Hepatocyte (in vitro differentiated cells): ENCODE measurements at places on chromosomes 5 and 9. TPM values are rescaled to one million over a fixed set of nuclear protein-coding genes. Genes with fewer than 3 reads are reported as not detected.

Gene SCGB3A1
- not detected in 2 replicates for total RNA-seq

Gene PCDHA12
- 18.7 TPM in 2 replicates for total RNA-seq

Gene C7
- total RNA-seq = 10.3 and 43.5 TPM in 2 replicates

Gene PCDHGB7
- 6.9 and 8.8 TPM in 2 replicates for total RNA-seq

Gene SLC36A3
- not detected in 2 replicates for total RNA-seq

Gene PPIC
- total RNA-seq = 80.4 and 91.0 TPM in 2 replicates

Gene PLK2
- total RNA-seq = 183 and 186 TPM in 2 replicates

Gene ZNF366
- 0.20 and 2.5 TPM in 2 replicates for total RNA-seq

- H3K27ac ChIP-seq = no peak overlapping the region
- no peak for DNase-seq
- no peaks in the 10 kb centered on the region for H3K36me3 ChIP-seq
- no peak overlapping the region for H3K4me3 ChIP-seq
- H3K4me1 ChIP-seq = peaks cover 9% of the 10 kb centered on the region
Measured at GRCh38 chr9:94625835-94626234, 13.5 kb downstream of the FBP1 start.

- DNase-seq = peak; percentile 66
- no peaks in the 10 kb centered on the region for H3K4me1 ChIP-seq
- no peaks in the 10 kb centered on the region for H3K36me3 ChIP-seq
Measured at GRCh38 chr5:152246401-152246800, 158.7 kb downstream of the NMUR2 start.

GRCh38 chr9:95506428-95506677 lies 10.4 kb downstream of the PTCH1 start:
- peak overlapping the region; percentile 98 for H3K4me3 ChIP-seq
- H3K27me3 ChIP-seq = no peaks in the 10 kb centered on the region
- peak overlapping the region; percentile 99 for H3K27ac ChIP-seq
- H3K4me1 ChIP-seq = peaks cover 13% of the 10 kb centered on the region
- H3K36me3 ChIP-seq = no peaks in the 10 kb centered on the region

GRCh38 chr9:649128-650074 lies 192.1 kb upstream of the DMRT1 start:
- no peak for DNase-seq
- no peak overlapping the region for H3K4me3 ChIP-seq
- H3K27me3 ChIP-seq = no peaks in the 10 kb centered on the region
- no peak overlapping the region for H3K27ac ChIP-seq
- no peaks in the 10 kb centered on the region for H3K4me1 ChIP-seq
- H3K36me3 ChIP-seq = no peaks in the 10 kb centered on the region

GRCh38 chr5:118968406-118968911 lies 19.9 kb downstream of the DTWD2 start:
- H3K27ac ChIP-seq = no peak overlapping the region
- no peaks in the 10 kb centered on the region for H3K27me3 ChIP-seq
- H3K36me3 ChIP-seq = no peaks in the 10 kb centered on the region
- H3K4me1 ChIP-seq = no peaks in the 10 kb centered on the region
- H3K4me3 ChIP-seq = no peak overlapping the region

DNA sequence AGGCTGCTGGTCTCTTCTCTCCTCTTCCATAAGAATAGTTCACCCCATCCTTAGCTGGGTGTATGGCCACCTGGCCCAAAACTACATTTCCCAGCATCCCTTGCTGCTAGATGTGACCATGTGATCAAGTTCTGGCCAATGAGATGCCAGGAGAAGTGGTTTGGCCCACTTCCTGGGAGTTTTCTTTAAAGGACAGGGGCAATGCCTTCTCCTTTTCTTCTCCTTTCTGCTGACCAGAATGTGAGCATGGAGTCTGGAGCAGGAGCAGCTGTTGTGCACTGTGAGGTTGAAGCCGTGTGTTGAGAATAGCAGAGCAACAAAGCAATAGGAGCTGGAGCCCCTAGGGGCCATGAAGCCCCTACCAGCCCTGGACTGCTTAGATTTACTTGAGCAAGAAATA lies 36.8 kb downstream of the C9orf50 start:
- H3K4me1 ChIP-seq = peaks cover 10% of the 10 kb centered on the region
- H3K4me3 ChIP-seq = no peak overlapping the region
- peak; percentile 80 for DNase-seq

DNA sequence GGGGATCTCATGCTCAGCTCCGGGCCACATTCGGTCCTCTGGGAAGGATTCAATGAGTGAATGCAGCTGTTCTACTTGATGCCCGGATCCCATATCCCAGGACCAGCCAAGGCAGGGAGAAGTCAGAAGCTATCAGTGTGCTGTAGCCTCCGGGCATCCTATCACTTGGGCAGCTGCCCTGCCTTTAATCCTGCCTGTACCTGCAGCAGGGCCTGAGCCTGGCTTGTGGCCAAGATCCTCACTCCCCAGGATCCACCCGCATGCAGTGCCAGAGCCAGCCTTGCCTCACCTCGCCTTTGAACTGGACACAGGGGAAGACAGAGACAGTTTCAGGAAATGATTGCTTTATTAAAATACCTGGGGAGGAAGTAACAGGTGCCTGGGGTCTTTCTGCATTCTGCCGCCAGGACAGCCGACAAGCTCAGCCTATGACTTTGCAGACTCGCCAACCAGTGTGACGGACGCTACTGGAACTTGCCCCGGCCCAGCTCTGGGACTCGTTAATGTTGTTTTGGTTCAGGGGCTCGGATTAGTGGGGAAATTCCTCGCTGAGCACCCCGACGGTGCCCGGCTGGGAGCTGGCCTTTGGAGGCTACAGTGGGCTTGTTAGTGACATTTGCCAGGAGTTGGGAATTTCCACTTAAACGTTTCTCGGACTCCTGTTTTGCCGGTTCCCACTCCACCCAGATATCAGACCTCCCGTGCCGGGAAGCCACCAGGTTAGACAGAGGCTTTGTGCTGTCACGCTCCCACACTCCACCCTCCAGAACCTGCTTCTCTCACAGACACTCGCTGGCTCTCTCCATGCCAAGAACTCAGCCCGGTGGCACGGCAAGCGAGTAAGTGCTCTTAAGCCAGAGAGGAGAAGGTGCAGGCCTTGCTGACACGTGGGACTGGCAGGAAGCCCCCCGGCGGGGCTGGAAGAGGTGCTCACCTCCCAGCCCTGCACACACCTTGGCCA lies 721 bp downstream of the PTGES start:
- no peaks in the 10 kb centered on the region for H3K36me3 ChIP-seq
- H3K27ac ChIP-seq = peak overlapping the region; percentile 72
- peaks cover 19% of the 10 kb centered on the region for H3K4me1 ChIP-seq
- peak overlapping the region; percentile 16 for H3K4me3 ChIP-seq
- no peak for DNase-seq
- H3K27me3 ChIP-seq = no peaks in the 10 kb centered on the region

DNA sequence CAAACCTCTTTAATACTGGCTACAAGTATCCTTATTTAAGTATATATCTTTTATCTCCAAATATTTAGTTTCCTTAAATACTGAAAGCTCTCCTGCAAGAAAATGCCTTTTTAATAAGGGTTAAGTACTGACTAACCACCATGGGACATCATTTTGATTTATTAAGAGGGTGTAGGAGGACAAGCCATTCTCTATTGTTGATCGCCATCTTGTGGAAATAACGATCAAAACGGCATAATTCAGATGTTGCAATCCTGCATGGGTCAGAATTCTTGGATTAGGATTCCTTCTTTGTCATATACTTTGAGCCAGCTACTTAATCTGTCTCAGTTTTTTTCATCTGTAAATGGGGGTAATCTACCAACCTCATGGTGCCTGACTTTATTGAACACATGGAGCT lies 28.7 kb upstream of the C5orf46 start:
- no peak overlapping the region for H3K4me3 ChIP-seq
- H3K4me1 ChIP-seq = no peaks in the 10 kb centered on the region
- peak; percentile 38 for DNase-seq
- H3K27me3 ChIP-seq = no peaks in the 10 kb centered on the region

GRCh38 chr5:5512543-5512942 lies 90.1 kb downstream of the ICE1 start:
- H3K27me3 ChIP-seq = no peaks in the 10 kb centered on the region
- no peaks in the 10 kb centered on the region for H3K36me3 ChIP-seq
- H3K4me3 ChIP-seq = no peak overlapping the region
- DNase-seq = no peak
